ENCODE measurements at places on chromosomes 3 and 15.

- no peak for DNase-seq
Measured at GRCh38 chr3:114900908-114901307, 246.2 kb downstream of the ZBTB20 start.

DNA sequence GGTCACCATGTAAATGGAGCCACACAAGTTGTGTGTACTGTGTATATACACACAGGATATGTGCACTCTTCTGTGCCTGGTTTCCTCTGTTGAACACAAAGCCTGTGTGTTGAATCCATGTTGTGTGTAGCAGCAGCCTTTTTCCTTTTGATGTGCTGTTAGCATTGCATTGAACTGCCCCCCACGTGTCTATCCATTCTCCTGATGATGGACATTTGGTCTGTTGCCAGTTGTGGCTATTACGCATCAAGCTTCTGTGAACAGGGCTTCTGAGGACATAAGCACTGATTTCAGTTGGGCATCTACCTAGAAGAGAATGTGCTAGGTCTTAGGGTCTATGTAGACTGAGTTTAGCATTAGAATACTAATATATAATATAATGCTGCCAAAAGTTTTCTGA, 77.4 kb downstream of the LSM3 start:
- no peak for DNase-seq

DNA sequence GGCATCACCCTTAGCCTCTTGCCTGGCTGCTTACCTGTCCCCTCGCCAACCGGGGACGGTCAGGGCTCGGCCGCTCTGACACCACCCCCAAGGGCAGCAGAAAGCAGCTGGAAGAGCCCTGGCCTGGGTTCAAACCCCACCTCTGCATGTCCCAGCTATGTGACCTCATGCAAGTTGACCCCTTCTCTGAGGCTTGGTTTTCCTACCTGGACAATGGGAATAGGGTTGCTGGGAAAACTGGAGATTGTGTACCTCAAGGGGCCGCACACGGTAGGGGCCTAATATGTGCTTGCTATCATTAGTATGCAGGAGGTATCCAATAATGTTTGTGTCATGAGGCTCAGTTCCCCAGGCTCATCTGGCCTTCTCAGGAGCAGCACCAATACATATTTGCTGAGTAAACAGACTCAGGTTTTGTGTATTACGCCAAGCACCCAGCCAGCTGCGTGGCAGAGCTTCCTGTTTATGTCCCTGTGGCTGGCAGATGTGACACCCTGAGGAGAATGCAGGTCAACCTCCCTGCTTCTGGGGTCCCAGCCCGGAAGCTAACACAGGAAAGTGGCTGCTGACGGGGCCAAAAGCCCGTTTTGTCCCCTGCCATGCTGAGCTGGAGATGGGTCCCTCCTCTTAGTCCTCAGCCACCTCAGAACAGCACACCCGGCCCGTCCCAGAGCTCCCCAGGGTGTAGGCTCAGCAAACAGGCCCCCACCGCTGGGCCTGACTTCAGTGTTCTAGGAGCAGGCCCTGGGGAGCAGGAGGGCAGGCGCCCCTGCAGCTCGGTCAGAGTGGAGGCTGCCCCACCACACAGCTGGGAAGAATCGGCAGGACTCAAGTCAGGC, 29.7 kb downstream of the PLXND1 start:
- no peak for DNase-seq

- no peak for DNase-seq
Measured at GRCh38 chr3:94548581-94549316, 485.9 kb downstream of the NSUN3 start.

DNA sequence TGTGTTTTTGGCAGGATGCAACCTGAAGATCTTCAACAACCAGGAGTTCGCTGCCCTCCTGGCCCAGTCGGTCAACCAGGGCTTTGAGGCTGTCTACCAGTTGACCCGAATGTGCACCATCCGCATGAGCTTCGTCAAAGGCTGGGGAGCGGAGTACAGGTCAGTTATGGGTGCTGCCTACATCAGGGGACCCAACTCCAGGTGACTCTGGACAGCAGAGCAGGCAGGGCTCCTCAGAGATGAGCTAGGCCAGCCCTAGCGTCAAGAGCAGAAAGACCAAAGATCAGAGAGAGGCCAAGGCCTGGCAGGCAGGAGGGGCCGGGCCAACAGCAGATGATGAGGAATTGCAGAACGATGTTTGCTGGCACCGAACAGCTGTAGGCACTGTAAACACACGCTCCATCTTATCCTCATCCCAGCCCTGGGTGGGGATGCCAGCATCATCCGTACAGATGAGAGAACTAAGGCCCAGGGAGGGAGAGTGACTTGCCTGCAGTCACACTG, 67.1 kb downstream of the AAGAB start:
- DNase-seq = peak; percentile 13

DNA sequence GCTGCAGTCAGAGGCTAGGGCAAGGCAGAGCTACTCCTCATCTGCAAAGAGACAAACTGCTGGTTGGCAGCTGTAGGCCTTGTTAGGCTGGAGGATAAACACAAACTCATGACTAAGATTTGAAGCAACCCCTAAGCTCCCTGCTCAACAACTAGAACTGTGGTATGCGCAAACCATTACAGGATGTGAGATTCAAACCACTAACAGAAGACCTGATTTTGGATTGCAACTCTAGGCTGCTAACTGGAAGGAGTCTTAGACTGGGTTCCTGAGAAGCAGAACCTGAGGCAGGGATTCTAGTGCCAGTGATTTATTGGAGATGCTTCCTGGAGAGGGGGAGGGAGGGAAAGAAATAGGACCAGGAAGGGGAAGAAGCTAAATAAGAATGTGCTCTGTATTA, 22.5 kb downstream of the CCR4 start:
- no peak for DNase-seq

DNA sequence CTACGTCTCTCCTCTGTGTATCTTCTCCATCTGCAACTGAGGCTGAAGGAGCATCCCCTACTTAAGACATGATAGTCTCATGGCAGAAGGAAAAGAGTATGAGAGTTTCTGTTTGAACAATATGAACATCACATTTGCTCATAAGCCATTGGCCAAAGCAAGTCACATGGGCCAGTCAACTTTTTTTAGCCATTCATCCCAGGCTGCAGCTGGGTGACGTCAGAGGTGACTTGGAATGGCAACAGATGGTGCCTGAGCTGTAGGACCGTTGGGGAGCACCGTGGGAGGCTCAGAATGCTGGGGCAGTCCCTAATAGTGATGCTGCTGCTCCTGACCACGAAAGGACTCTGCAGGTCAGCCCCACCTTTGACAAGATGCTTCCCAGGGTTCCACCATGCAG, 58.7 kb downstream of the CRTC3 start:
- DNase-seq = no peak

DNA sequence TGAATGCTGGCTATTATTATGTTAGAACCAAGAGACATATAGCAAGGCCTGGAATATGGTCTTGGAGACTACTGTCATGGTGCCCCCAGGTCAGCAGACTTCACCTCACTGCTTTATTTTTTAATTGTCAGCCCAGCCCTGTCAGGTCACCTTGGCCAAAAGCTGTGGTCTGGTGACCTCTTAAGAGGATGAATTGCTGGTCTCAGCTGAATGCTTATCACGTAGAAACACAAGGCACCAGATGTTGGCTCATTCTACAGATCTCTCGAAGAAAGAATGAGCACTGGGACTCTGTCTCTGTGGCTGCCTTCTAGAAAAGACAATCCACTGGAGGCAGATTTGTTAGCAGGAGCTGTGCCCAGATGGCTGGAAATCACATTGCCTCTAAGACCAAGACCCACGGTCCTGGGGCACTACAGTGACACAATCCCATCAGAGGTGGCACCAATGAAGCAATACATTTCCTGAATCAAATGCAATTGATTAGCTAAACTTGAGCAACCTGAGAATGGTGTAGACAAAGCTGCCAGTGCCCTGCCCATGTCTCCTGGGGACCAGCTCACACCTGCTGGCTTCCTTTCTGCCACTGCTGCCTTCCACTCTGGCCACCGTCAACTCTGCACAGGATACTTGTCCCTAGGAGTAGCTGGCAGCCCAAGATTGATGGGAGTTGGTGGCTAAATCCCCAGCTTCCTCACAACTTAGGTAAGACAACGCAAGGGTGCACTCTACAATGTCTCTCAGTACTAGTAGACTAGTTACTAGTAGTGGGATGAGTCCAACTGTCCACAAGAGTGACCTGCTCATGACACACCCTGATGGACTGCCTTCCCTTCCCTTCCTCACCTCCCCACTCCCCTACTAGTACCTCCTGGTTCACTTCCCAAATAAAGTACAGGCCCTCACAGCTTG, 384.9 kb upstream of the PROK2 start:
- no peak for DNase-seq

GRCh38 chr15:74418575-74419338, 15.0 kb downstream of the SEMA7A start:
- DNase-seq = no peak

DNA sequence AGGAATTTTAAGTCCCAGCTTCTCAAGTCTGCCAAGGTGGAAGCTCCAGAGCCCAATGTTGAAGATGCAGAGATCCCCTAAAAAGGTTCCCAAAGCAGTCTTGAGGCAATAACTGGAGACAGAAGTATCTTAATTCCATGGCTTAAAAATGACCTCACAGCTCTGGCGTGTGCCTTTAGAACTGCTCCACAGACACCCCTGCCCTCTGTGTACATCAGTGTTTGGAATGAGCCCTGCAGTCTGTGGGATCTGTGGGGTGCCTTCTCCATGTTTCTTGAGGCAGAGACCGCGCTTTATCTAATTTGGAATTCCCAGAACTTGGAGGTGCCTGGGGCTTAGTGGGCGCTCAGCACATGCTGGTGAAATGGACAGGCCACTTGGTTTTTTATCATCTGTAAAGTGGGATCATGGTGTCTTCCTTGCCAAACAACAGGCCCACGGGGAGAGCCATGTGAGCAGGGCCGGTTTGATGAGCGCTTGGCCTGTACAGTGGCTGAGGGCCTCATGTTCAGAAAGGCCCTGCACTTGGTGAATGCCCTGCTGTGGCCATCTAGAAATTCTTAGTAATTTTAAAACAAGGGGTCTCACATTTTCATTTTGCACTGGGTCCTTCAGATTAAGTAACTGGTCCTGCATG, 7.1 kb downstream of the ITGA11 start:
- no peak for DNase-seq

- no peak for DNase-seq
Measured at GRCh38 chr3:186340204-186340603, 21.8 kb downstream of the DGKG start.

GRCh38 chr3:66423791-66424190, 77.0 kb downstream of the LRIG1 start:
- no peak for DNase-seq

- DNase-seq = peak; percentile 65
Measured at GRCh38 chr15:63381301-63382204, at the start of gene CA12. CA12 (minus strand) TSS chr15:63381846; CDS start chr15:63381720, 126 bp downstream.

DNA sequence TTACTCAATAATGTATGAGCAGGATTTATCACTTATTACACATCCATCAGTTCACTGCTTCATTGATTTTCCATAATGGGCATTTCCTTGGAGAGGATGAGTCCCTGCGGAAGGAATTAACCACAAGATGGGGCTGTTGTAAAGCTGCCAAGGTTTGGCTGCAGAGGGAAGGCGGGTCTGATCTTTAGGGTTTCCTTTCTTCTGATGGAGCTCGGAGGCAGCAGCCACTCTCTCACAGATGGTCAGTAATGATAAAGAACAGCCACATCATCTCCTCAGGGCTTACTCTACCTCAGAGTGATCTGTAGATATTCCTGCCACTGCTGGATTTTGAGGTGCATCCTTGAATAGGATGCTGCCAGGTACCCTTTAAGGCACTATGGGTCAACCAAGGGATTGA, 115.2 kb downstream of the USP13 start:
- peak; percentile 79 for DNase-seq

GRCh38 chr3:42680271-42680670, 5.1 kb upstream of the KLHL40 start:
- DNase-seq = no peak

GRCh38 chr15:37143351-37143750, 43.0 kb upstream of the MEIS2 start:
- no peak for DNase-seq

DNA sequence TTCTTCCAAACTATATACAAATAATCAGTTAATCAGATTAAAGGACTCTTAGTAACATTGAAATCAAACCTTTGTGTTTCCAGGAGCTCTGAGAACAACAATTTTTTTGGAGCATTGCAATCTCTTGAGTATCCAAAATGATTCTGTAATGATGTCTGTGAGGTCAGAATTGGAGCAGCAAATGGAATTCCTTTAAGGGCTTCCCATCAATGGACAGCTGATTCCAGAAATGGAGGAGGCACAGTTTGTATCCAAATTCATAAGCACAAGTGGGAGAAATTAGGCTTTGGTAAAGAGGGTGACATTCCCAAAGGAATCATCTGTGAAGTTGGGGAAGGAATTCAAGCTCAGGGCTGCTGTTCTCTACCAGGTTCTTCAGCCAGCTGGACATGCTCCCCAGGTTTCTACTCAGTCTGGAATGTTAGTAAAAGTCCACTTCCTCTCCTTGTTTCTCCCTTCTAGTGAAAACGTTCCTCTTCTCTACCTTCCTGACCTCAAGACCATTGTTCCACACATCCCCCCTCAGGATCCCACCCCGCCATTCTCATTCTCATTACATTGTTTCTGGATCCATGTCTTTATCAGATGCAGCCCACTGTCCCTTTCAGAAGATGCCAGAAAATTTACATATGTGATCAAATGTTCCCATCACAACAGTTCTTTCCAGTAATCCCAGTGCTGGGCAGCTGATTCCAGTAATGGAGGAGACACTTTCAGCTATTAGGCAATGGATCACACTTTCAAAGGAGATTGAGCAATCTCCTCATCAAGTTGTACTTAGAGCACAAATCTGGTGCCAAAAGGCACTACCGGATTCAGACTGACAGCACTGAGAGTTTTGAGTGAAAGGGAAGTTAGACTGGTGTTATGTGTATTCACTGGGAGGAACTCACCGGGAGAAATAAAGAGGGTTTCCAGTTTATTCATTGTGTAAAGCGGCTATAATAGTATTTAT, 391.3 kb upstream of the TPRG1 start:
- DNase-seq = no peak

DNA sequence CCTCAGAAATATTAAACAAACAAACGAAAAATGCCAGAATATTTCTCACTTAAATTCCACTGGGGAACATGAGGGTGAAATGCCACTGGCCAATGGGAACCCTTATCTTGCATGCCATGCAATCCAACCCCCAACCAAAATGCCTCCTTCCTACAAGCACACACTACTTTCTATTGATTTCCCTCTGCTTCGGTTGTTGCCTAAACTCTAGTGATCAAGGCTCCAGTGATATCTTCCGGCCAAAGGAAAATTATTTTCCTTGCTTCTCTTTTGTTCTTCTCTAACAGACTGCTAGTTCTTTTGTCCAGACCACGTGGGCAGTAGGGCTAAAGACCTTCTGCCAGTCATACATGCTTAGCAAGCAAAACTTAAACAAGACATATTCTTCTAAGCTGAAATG, 115.7 kb downstream of the TMCC1 start:
- DNase-seq = no peak

- no peak for DNase-seq
Measured at GRCh38 chr3:71269906-71270305, 313.6 kb downstream of the FOXP1 start.
